NCI-H1417 (cell line): ENCODE measurements at places on chromosomes 2 and 18.
A peak's percentile ranks its signal among the peaks of the same experiment; 100 is the strongest.

DNA sequence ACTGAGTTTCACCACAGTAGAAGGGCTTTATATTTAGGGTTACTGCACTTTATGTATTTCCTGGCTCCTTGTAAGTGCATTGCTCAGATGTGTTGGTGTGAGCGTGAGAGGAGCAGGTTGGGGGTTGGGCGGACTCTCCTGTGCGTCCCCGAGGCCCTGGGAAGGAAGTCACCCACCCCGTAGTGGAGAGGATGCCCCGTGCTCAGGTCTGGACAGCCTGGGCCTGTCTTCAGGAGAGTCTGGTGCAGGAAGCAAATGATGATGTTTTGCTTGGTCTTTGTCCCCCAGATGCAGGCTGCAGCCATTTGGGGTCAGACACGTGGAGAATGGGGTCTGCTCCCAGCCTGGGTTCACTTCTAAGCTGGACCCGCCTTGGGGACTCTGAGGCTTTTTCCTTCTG is 182.8 kb downstream of the LDLRAD4 start:
- DNase-seq: no peak

- DNase-seq: no peak
Measured at GRCh38 chr2:10022041-10022421, 21.3 kb upstream of the KLF11 start.

GRCh38 chr2:136377423-136378382 is 259.8 kb upstream of the CXCR4 start:
- DNase-seq: no peak

DNA sequence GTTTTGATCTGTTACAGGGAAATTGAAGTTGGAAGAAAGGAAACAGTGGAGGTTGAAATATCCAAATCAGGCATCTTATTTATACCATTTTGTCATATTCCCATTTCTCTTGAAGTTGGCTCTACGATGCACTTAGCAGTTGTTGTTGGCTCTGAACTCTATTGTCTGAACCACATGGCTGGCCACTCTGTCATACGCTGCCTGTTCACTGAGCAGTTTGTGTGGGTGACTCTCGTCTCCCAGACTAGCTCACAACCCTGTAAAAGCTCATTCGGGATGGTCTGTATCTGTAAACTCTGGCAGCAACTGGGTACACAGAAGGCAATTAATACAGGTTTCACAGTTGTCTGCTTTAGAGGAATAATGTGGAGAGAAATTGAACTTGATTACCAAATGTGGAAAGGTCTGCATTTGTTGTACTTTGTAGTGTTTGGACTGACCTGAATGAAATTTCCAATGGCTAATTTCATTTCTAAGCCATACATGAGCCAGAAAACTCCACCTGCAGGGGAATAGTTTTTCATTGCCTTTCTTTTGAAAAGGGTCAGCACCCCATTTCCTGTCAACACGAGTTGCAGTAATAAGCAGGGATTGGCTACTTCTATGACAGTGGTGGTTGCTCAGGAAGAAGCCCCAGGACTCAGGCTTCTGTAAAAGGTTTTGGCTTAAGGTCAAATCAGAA is 378.2 kb downstream of the OSR1 start:
- DNase-seq: no peak

DNA sequence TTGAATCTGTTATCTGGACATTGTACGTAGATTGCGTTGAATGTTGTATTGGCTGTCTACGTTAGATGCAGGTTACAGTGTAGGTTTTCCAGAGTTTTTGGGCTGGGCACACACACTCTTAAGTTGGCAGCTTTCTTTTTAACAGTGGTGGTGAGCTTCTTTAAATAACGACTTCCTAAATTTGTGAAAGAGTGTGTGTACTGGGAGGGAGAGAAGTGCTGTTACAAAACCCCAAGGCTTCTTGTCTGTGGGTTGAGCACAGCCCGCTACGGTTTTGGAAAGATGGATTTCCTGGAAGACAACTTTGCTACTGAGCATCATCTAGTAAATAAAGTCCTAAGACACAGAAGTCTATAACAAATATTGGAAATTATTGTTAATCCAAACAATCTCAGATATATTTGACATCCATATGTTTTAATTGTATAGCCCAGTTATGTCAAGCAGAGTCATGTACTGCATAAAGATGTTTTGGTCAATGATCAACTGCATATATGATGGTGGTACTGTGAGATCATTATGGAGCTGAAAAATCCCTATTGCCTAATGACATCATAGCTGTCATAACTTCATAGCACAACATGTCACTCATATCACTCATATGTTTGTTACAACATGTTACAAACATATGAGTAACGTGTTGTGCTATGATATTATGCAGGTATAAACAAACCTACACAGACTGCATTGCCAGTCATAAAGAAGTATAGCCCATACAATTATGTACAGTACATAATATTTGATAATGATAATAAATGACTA is 7.9 kb upstream of the THUMPD2 start:
- DNase-seq: no peak

GRCh38 chr18:12811191-12811950 is 72.7 kb downstream of the PTPN2 start:
- DNase-seq: no peak

DNA sequence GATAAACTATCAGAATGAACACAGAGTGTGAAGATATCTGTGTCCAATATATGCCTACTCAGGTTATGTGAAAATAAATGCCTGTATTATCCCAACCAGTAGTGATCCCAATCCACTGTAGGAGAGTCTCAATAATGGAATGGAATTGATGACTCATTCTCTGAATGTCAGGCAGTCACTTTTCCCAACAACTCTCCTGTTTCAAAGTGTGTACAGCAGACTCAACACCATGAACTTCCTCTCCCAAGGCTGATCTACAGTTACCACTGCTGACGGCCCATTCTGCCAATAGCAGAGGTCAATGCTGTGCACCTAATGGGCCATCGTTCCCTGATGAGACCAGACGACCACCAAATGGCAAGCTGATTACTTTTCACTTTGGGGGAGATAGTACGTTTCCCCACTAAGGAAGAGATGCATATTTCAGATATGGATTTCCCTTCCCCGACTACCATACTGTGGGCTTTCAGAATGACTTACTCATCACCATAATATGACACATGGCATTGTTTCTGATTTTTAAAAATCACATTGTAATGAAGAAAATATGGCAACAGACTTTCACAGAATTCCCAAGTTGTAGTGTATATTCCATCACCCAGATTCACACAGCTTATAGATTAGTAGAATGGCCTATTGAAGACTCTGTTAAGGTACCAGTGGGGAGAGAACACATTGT is 601.7 kb upstream of the VRK2 start:
- no peak for DNase-seq

GRCh38 chr2:29213888-29214291 is 98.7 kb downstream of the CLIP4 start:
- DNase-seq: no peak

DNA sequence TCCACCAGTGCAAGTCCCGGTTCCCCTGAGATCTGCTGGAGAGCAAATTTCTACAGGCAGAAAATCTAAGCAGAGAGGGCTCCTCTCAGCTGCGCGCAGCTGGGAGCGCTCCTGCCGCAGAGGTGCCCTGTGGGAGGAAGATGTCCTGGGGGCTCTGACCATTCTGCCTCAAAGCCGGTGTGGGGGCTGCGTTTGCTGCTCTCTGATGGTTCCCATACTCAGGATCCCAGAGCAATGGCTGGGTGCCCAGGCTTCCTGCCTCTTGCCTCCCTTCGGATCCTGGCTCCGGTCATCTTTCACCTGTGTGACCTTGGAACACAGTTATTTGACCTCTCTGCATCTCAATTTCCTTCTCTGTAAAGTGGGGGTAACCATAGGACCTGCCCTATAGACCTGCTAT is 434.2 kb downstream of the ZNF521 start:
- DNase-seq: no peak

GRCh38 chr2:241121008-241121407 is 18.9 kb upstream of the MTERF4 start:
- no peak for DNase-seq

DNA sequence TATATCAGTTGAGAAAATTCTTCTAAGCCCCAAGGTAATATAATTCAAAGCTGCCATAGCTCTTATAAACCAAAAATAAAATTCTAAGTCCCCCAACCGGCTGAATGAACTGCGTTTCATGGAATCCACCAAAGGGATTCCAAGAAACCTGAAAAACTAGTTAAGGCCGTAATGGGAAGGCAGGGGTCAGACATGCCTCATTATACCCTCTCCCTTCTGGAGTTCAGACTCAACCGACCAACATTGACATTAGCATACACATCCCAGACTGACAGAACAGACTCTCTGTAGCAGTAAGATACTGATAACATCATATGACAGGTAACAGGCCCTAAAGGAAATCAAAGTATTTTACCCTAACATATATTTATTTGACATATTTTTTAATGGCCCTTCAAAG is 31.4 kb upstream of the PHLPP1 start:
- DNase-seq: no peak

GRCh38 chr2:111061191-111061590 is 59.5 kb upstream of the BCL2L11 start:
- DNase-seq: no peak

GRCh38 chr18:22684268-22684667 is 248.9 kb upstream of the RBBP8 start:
- no peak for DNase-seq

DNA sequence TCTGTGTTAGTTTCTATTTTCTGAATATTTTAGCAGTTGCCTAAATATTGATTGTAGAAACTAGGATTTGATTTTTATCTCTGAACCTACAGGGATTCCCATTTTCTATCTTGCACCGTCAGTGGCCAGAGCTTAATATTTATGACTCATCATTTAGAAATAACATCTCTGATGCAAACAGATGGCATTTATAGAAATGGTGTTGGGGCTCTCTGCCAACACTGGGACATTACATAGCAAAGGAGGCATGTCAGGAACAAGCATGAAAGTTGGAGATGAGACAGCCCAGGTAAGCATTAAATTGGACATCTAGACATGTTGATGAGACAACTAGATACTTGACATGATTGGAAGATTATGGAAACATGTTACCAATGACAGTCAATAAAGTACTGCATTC is 165.3 kb upstream of the SYT4 start:
- no peak for DNase-seq

DNA sequence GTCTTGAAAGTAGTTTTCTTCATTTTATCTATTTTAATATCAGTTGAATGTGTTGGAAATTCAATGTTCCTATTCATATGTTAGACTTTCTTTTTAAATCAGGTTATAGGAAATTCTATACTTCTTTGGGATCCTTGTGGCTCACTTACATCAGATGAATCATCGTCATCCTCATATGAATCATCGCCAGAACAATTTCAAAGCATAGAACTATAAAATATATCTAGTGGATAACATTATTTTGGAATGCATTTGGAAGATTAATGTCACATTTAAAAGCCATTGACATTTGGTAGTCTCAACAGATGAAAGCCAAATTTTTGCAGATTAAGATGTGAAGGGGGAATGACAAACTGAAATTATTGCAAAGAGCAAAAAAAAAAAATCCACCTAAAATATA is 94.1 kb downstream of the FAM161A start:
- DNase-seq: no peak

GRCh38 chr2:27041752-27042151 is 9.0 kb downstream of the TMEM214 start:
- no peak for DNase-seq

GRCh38 chr2:8619071-8619470 is 62.8 kb upstream of the ID2 start:
- no peak for DNase-seq

DNA sequence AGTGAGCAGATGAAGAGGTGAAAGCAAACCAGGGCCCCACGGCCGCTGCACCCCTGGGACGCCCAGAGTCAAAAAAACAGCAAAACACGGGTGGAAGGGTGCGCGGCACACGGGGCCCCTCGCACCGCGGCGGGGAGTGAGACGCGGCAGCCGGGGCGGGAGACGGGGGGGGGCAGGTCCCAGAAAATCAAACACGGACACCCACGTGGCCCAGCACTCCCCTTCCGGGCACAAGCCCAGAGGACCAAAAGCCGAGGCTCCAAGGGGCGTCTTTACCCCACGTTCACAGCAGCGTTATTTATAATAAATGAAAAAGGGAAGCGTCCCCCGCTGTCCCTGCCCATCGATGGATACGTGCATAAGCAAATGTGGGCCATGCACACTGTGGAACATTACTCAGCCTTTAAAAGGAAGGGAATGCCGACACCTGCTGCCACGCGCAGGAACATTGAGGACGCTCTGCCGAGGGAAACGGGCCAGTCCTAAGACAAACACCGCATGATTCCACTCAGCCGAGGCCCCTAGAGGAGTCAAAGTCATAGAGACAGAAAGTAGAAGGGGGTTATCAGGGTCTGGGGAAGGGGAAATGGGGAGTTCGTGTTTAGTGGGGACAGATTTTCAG is 677 bp upstream of the COPS9 start:
- DNase-seq: no peak

- no peak for DNase-seq
Measured at GRCh38 chr2:61660511-61661388, 122.6 kb upstream of the XPO1 start.

DNA sequence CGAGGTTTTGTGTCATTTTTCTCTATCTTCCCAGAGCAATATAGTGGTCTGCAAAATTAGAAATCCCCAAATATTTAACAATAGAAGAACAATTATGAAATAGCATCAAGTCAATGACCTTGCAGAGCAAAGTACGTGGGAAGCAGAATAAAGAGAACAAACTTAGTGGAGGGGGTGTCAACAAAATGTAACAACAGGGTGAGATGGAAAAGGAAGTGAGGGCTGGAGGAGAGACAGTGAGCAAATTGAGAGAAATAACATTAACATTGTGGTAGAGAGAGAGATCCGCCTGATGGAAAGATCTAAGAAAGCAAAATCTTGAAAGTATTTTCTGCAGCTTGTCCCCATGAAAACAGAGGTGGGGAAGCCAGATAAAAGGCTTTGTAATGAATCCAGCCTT is 23.4 kb downstream of the ARHGAP15 start:
- DNase-seq: no peak

GRCh38 chr2:98329549-98329948 is 16.7 kb upstream of the CNGA3 start:
- no peak for DNase-seq

GRCh38 chr2:79219383-79219988 is 59.9 kb upstream of the REG3A start:
- peak; percentile 13 for DNase-seq

DNA sequence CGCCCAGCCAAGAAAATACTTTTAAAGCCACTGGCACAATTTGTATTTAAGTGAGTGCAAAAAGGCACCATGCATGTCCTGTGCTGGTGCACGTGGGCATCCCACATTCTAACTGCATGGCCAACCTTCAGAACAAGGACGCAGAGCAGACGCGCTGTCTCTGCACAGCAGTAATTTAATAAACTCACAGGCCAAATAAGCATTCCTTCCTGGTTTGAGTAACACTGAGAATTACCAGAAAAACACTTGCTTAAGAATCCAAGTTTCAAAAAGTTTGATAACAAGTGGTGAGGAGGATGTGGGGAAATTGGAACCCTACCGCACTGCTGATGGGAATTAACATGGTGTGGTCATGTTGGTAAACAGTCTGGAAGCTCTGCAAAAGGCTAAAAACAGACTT is 38.7 kb downstream of the RPL31 start:
- no peak for DNase-seq
